Tibial artery (tissue), 4 donors: ENCODE measurements at places on chromosomes 5 and 9.

GRCh38 chr9:83765376-83765775 is 52.2 kb downstream of the GKAP1 start:
- H3K4me1 ChIP-seq = no peaks in the 10 kb centered on the region
- no peak for DNase-seq
- no peak overlapping the region for H3K4me3 ChIP-seq

DNA sequence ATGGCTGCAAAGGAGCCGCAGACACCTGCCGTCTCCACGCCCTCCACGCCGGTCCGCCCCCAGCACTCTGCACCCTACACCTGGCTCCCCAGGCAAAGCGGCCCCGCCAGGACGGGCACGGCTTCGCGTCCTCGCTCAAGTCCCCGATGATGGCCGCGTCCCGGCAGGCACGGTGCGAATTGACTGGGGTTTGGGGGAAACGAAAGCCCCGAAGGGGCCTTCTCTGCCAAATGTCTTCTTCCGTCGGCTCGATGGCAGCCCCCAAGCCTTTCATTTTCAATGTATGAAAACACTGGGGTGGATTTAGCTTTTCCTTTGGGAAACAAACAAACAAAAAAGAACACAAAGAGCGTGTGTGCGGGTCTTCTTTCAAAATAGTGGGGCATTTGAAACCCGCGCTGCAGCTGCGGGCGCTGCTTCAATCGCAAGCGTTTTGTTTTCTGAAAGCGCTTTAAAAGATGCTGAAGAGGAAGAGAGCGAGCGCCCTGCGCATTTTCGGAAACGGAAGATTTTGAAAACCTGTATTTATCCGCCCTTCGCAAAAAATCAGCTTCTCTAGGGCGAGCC is 160.0 kb downstream of the RMI1 start:
- DNase-seq = no peak
- no peaks in the 10 kb centered on the region for H3K27me3 ChIP-seq
- H3K4me3 ChIP-seq = peak overlapping the region; percentile 32
- peaks cover 6% of the 10 kb centered on the region for H3K4me1 ChIP-seq
- no peak overlapping the region for H3K27ac ChIP-seq
- H3K36me3 ChIP-seq = no peaks in the 10 kb centered on the region

GRCh38 chr9:22170556-22170955 is 161.5 kb upstream of the CDKN2B start:
- H3K27ac ChIP-seq = no peak overlapping the region
- DNase-seq = no peak
- H3K36me3 ChIP-seq = no peaks in the 10 kb centered on the region
- H3K4me1 ChIP-seq = no peaks in the 10 kb centered on the region
- no peaks in the 10 kb centered on the region for H3K27me3 ChIP-seq
- no peak overlapping the region for H3K4me3 ChIP-seq

GRCh38 chr9:106875529-106875928 is 12.6 kb downstream of the ZNF462 start:
- H3K27ac ChIP-seq = no peak overlapping the region
- no peaks in the 10 kb centered on the region for H3K4me1 ChIP-seq
- H3K36me3 ChIP-seq = no peaks in the 10 kb centered on the region
- H3K27me3 ChIP-seq = no peaks in the 10 kb centered on the region
- DNase-seq = no peak

GRCh38 chr5:149782895-149783586 is 52.9 kb downstream of the PPARGC1B start:
- no peaks in the 10 kb centered on the region for H3K4me1 ChIP-seq
- no peaks in the 10 kb centered on the region for H3K27me3 ChIP-seq
- H3K36me3 ChIP-seq = no peaks in the 10 kb centered on the region
- DNase-seq = no peak

DNA sequence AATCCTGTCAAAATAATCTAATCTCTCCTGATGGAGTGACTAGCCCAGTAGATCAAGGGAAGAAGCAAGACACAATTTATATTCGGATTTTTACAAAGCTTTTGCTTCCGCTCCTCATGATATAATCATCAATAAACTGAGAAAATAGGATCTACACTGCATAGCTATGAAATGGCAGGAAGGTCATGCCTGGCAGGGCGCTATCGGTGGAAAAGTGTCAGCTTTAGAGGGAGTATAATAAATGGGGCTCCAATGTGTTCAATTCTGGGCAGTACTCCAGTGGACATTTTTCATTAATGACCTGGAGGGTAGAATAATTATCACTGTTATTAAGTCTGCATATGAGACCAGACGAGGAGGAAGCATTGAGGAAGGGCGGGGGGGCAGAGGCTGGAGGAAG is 1013.3 kb upstream of the DMAC1 start:
- no peaks in the 10 kb centered on the region for H3K27me3 ChIP-seq
- H3K4me1 ChIP-seq = no peaks in the 10 kb centered on the region
- H3K36me3 ChIP-seq = no peaks in the 10 kb centered on the region
- no peak overlapping the region for H3K27ac ChIP-seq
- no peak for DNase-seq

DNA sequence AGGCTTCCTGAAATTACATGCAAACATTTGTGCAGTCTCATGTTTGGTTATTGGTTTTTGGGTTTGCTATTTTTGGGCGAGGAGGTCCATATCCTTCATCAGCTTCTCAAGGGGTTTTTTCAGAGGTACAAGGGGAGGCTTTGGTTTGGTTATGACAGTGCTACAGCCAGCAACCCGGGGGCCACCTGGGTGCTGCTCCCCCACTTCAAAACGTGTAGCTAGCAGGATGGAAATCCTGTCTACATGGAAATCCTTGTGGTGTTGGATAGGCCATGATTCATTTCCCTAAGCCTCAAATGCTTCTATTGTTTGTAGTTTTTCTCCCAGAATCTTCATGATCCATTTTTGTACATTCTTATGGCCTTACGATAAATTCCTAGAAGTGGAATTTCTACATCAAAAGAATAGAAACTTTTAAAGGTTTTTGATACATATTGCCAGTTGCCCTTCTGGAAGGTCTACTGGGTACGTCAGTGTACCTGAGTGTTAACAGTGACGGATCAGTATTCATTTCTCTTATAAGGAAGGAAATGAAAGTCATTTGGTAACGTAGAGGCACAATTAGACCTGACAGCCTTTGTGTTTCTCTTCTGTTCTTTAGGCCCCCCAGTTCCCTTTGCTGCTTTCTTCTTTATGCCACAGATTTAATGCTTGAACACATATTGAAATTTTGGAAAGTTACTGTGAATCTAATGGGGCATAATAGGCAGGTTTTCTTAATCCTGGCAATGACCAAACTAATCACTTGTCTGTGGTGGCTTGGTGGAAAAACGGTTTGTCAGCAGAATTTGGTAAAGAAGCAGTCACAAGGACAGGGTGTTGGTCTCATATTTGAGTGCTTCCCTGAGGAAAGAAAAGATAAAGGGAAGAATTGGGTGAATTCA is 69.7 kb upstream of the ABL1 start:
- peaks cover 10% of the 10 kb centered on the region for H3K4me1 ChIP-seq
- H3K36me3 ChIP-seq = no peaks in the 10 kb centered on the region
- peak overlapping the region; percentile 35 for H3K27ac ChIP-seq
- H3K27me3 ChIP-seq = no peaks in the 10 kb centered on the region
- DNase-seq = no peak
- H3K4me3 ChIP-seq = no peak overlapping the region

- H3K36me3 ChIP-seq = no peaks in the 10 kb centered on the region
- H3K27me3 ChIP-seq = no peaks in the 10 kb centered on the region
- no peak overlapping the region for H3K27ac ChIP-seq
- DNase-seq = no peak
- H3K4me3 ChIP-seq = no peak overlapping the region
- H3K4me1 ChIP-seq = no peaks in the 10 kb centered on the region
Observed at GRCh38 chr9:113746486-113746885, 129.6 kb upstream of the ZNF618 start.

DNA sequence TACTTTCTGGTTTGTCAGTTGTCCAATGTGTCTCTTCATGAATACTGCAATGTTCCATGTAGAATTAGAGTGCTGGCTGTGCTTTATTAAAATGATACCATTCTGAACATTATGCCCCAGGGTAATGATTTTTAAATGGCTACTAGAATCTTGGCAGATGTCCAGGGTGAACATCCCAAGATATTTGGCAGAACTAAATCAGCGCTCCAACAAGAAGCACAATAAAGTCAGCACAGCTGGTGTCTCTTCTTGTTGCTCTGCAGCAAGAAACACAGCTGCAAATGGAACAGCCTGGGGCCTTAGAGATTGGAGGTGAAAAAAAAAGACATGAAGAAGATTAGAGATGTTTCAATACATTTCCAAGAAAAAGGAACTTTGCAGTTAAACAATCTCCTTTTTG is 248.3 kb downstream of the CDH18 start:
- no peak overlapping the region for H3K27ac ChIP-seq
- H3K4me1 ChIP-seq = no peaks in the 10 kb centered on the region
- no peaks in the 10 kb centered on the region for H3K27me3 ChIP-seq
- H3K36me3 ChIP-seq = no peaks in the 10 kb centered on the region
- DNase-seq = no peak
- no peak overlapping the region for H3K4me3 ChIP-seq

DNA sequence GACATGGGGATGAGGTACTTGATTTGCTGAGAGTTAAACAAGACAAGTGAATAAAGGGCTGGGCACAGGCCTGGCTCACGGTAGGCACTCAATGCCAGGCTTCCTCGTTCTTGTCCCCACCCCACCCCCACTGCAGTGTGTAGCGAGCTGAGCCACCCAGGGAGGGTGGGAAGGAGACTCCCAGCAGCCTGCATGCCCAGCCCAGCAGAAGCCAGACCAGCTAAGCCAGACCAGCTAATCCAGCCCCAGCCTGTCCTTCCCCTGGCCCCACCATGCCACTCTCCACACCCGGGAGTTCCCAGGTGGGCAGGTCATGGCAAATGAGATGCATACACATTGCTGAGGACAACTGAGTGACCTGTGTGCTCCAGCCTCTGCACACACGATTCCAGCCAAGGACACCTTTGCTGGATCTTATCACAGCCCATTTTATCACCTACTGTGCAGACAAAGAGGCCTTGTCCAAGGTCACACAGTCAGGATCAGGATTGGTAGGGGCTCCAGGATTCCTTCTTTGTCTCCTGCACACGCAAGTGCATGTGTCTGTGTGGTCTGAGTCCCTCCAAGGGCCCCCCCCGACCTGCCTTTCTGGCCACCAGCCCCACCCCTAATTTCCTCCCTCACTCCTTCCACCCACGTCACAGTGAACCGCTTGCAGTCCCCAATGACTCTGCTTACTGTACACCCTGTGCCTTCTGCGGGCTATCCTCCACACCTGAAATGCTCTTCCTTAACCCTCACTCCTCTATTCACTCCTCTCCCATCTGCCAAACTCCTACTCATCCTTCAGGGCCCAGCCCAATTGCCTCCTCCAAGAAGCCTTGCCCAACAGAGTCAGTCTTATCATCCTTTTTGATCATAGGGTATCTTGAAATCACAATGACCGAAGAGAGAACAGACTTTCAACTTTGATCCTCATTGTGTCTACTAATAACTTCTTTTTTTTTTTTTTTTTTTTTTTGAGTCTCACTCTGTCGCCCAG is 26.6 kb downstream of the DUSP1 start:
- H3K4me1 ChIP-seq = peaks cover 93% of the 10 kb centered on the region
- H3K4me3 ChIP-seq = no peak overlapping the region
- H3K36me3 ChIP-seq = no peaks in the 10 kb centered on the region
- no peak for DNase-seq
- peak overlapping the region; percentile 93 for H3K27ac ChIP-seq

DNA sequence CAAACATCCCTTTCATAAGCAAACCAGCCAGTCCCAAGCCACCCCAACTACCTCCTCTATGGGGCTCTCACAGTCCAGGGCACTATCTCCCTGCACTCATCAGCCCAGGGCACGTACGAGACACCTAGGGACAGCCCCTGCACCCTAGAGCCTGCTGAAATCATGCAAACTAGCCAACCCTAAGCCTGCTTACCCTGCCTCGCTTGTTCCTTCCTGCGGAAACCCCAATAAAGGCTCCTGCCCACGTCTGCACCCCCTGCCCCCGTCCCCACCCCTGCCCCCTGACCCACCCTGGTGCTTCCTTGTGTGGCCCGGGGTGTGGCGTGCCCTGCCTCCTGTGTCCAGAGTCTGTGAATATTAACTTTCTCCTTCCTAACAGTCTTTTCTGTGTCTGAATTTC is 135.9 kb downstream of the GADD45G start:
- no peaks in the 10 kb centered on the region for H3K4me1 ChIP-seq
- no peak overlapping the region for H3K4me3 ChIP-seq
- peaks cover 5% of the 10 kb centered on the region for H3K27me3 ChIP-seq
- no peaks in the 10 kb centered on the region for H3K36me3 ChIP-seq
- no peak overlapping the region for H3K27ac ChIP-seq

GRCh38 chr9:112020680-112021596 is 124.3 kb downstream of the UGCG start:
- H3K36me3 ChIP-seq = no peaks in the 10 kb centered on the region
- no peak overlapping the region for H3K4me3 ChIP-seq

- H3K27me3 ChIP-seq = no peaks in the 10 kb centered on the region
- DNase-seq = no peak
- H3K27ac ChIP-seq = no peak overlapping the region
- no peak overlapping the region for H3K4me3 ChIP-seq
- H3K4me1 ChIP-seq = no peaks in the 10 kb centered on the region
Observed at GRCh38 chr9:112820881-112821280, 69.8 kb downstream of the SLC46A2 start.

DNA sequence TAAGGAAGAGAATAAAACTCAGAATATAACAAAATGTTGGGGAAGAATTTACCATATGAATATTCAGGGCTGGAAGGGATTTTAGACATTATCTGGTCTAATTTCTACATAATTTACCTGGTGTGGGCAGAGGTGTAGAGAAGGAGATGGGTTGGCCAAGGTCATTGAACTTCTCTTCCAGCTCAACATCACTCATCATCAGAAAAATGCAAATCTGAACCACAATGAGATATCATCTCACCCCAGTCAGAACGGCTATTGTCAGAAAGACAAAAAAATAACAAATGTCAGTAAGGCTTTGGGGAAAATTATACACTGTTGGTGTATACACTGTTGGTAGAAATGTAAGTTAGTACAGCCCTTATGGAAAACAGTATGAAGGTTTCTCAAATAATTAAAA is 121.7 kb downstream of the PTTG1 start:
- no peak overlapping the region for H3K27ac ChIP-seq
- no peak for DNase-seq
- H3K36me3 ChIP-seq = no peaks in the 10 kb centered on the region
- H3K4me3 ChIP-seq = no peak overlapping the region

DNA sequence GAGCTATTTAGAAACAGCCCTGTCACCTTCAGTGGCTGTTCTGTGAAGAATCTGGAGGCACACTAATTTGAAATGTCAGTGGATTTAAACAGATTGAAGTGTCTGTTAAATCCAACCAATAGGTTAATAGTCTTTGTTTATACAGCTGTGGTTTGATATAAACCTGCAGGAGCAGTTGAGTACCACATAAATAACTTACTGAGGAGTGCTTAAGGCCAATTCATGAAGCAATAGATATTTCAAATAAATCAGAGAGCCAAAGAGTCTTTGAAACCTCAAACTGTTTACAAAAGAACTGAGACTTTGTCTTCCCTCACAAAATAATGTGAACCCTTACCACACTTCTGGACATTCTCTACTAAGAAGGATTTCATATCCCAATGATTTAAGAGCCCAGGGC is 111.9 kb downstream of the FEM1C start:
- DNase-seq = no peak
- H3K27ac ChIP-seq = no peak overlapping the region
- no peaks in the 10 kb centered on the region for H3K4me1 ChIP-seq
- no peaks in the 10 kb centered on the region for H3K27me3 ChIP-seq

- no peaks in the 10 kb centered on the region for H3K4me1 ChIP-seq
- no peaks in the 10 kb centered on the region for H3K27me3 ChIP-seq
- H3K36me3 ChIP-seq = no peaks in the 10 kb centered on the region
- no peak overlapping the region for H3K4me3 ChIP-seq
- no peak overlapping the region for H3K27ac ChIP-seq
Observed at GRCh38 chr5:127506616-127507015, 10.8 kb upstream of the PRRC1 start.
